SIG-M5 (cell line): ENCODE measurements at places on chromosomes 4 and X.

DNA sequence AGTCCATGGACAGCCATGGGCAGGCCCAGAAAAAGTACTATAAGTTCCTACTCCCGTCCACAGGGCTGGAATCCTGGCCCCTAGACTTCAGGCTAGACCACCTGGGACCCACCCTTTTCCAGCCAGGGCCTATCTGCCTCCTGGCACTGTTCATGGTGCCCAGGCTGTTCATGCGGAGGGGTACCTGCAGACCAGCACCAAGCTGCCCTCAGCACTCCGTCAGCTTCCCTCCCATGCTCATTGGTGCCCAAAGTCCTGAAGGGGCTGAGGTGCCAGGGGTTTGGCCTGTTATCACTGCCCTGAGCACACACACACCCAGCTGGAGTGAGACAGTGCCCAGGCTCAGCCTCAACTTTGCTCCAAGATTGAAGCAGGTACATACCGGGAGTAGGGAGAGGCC lies 477.7 kb downstream of the STPG2 start:
- DNase-seq: no peak

DNA sequence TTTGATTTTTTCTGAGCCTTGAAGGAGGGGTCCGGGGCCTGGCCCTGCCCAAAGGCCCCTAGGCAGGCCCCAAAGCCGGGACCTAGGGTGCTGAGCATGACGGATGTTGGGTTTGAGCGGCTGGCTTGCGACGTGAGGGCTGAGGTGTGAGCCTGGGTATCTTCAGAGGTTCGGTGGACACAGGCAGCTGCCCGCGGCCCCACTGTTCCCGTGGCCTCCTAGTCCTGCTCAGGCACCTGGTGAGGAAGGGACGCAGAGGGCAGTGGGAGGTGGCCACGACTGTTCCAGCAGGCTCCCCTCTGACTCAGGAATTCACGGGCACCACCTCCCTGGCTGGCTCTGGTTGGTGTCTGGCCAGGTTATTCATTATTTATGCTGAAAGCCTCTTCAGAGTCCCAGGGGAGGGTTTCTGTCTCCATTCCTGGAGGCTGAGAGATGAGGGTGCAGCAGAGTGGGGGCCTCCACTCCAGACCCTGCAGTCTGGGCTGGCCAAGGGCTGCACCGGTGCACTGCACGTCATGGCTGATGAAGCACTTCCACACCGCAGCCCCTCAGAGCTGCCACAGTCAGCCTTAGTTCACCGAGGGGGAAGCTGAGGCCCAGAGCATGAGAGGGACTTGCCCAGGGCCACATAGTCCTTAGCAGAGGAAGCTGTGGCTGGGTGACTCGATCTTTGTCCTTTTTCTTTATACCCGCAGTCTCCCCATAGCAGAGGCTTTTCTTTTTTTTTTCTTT lies 2.2 kb downstream of the MSANTD1 start:
- DNase-seq: no peak

DNA sequence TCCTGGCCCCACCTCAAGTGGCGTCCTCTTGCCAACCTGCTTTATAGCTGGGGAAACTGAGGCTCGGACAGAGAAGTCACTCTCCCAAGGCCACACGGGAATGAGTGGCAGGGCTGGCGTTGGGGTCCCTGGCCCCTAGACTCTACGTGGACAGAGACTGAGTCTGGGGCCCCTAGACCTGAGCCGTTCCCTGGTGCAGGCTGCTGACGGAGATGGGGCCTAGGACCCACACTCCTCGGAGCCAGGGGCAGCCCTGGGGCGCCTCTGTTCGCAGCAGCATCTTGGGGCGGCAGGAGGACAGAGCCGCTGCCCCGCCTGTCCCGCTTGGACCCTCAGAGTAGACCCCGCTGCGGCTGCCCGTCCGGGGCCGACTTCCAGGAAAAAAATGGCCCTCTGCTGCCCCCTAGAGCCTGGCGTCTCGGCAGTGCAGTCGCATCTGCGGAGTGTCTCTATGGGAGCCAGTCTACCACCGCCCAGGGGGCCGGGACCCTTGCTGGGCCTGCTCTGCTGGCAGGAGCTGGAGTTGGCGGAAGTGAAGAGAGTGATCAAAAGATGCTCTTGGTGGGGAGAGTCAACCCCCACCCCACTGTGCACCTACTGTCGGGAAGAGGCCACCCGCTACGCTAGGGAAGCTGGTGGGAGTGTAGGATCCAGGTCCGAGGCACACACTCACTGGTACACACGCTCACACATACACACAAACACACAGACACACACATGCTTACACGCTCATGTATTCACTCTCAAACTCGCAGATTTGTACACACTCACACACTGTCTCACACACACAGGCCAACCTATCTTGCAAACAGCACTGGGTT lies 220.1 kb downstream of the AFAP1 start:
- no peak for DNase-seq

DNA sequence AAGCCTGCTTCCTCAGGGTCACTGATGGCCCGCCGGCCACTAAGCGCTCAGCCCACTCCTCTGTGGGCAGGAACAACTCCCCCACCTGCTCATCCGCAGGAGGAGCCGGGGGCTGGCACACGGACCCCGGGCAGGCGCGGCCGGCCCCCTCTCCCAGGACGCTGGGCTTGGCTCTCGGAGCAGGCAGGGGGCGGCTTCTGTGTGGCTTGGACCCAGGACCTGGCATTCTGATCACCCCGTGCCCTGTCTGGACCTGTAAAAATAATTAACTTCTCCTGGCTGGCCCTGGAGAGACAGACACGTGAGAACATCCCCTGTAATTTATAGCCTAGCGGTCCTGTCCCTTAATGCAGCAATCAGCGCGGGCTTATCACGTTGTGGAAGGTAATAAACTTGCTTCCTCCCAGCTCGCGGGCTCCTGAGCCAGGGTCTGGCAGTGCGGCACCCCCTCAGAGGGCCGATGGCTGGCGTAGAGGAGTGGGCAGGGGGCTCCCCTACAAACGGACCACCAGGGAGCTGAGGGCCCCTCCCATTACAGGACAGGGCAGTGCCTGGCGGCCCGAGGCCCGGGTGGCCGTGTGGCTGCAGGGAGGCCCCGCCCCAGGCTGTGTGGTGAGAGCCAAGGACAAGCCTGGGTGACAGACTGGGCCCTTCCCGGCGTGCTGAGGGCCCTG lies 84.5 kb upstream of the NKX1-1 start:
- no peak for DNase-seq

- DNase-seq: no peak
These were observed 123.7 kb upstream of the MAP3K15 start for GRCh38 chrX:19639056-19639455.
